ENCODE measurements at places on chromosomes 5 and 9.
A peak's percentile ranks its signal among the peaks of the same experiment; 100 is the strongest.

DNA sequence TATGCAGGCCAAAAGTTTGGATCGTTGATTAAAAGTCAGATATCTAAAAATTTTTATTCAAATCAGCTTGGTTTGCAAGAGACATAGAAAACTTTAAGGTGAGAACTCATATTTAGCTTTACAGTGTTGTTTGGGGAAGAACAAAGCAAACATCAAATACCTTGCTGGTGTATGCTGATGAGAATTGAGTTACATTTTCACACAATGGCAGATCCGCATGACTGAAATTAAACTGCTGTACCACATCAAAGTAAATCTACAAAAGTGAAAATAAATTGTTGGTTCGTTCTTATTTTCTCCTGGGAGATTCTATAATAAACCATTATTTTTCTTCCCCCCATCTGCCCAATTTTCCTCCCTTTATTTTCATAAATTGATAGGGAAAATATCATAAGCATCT lies 198.2 kb upstream of the PCSK5 start:
- DNase-seq = no peak

DNA sequence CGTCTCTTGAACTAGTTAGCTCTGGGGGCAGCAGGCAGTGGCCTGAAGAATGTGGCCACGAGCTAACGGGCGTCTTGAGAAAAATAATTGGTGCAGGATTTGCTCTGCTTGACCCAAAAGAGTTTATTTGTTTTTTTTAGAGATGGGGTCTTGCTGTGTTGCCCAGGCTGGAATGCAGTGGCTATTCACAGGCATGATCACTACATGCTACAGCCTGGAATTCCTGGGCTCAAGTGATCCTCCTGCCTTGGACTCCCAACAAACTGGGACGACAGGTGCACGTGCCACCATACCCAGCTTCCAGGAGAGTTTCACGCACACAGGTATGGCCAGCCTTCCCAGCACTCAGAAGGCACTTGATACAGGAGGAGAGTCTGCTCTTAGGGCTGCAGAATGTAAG lies 203.8 kb downstream of the MLLT3 start:
- no peak for DNase-seq

DNA sequence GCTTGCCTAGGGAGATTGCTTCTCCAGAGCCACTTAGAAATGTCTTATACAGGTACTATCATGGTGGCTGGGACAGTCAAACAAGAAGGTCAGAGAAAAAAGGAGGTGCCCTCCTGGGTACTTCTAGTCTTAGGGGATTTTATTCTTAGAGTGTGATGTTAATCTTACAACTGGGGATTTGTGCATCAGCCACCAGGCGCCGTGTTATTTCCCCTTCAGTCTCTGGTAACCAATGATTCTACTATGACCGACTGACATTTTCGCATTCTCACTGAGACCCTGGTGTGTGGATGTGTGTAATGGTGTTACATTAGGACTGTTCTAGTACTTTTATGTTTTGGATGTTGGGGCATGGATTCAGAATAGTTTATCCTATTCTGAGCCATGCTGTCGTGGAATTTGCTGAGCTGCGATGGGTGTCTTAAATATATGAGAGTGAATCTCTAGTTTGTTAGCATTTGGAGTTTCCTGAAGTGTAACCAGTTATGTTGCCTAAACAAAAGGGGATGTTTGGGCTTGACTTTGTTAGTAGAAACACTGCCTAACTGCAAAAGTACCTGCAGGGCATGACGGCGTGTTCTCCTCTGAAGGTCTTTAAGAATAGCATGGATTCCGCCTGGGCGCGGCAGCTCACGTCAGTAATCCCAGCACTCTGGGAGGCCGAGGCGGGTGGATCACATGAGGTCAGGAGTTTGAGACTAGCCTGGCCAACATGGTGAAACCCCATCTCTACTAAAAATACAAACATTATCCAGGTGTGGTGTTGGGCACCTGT lies 175.2 kb upstream of the DAP start:
- DNase-seq = no peak

DNA sequence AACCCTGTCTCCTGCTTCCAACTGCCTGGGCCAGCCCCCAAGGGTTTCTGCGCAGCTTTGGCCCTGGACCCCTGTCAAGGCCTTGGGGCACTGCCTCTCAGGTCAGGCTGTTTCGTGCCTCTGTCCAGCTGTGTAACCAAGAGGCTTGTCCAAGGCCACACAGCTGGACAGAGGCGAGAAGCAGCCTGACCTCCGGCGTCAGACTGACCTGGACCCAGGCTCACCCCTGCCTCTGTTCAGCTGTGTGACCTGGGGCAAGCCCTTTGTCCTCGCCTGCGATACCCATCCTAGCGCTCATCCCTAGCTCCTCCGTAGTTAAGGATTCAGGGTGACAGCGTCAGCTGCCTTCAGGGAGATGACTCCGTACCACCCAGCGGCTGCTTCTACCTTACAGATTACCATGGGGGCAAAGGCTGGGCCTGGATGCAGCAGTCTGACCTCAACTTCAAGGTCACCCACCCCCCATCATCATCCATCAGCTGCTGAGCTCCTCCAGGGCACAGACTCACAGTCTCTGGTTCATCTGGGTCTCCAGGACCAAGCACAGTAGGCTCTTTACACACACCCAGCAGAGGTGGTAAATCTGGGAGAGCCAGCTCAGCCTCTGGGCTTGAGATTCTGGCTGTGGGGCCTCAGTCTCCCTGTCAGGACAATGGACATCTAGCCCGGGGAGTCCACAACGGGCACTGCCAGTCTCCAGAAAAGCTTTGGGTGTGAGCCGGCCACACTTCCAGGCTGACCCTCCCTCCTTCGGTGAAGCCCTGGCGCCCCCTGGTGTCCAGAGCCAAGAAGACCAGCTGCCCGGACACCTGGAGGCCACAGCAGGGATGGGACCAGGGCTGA lies 7.9 kb downstream of the AK1 start:
- DNase-seq = peak; percentile 92

DNA sequence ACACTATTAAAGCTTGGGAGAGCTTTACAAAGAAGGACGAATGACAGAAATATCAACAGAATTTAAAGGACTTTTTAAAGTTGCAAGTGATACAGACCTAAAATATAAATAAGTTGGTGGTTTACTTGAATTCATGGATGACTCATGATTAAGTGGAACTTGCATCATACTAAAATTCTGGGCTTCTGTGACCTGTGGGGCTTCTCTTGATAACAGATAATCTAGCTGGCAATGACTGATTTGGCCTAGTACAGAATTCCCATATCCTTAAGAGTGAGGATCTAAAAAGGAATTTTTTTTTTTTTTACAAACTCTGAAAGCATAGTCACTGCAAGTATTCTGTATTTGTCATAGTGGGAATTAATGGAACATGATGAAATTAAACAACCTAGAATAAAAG lies 543.7 kb upstream of the SGCD start:
- no peak for DNase-seq

- DNase-seq = no peak
Measured at GRCh38 chr9:80664327-80665210, 1024.8 kb downstream of the TLE1 start.

DNA sequence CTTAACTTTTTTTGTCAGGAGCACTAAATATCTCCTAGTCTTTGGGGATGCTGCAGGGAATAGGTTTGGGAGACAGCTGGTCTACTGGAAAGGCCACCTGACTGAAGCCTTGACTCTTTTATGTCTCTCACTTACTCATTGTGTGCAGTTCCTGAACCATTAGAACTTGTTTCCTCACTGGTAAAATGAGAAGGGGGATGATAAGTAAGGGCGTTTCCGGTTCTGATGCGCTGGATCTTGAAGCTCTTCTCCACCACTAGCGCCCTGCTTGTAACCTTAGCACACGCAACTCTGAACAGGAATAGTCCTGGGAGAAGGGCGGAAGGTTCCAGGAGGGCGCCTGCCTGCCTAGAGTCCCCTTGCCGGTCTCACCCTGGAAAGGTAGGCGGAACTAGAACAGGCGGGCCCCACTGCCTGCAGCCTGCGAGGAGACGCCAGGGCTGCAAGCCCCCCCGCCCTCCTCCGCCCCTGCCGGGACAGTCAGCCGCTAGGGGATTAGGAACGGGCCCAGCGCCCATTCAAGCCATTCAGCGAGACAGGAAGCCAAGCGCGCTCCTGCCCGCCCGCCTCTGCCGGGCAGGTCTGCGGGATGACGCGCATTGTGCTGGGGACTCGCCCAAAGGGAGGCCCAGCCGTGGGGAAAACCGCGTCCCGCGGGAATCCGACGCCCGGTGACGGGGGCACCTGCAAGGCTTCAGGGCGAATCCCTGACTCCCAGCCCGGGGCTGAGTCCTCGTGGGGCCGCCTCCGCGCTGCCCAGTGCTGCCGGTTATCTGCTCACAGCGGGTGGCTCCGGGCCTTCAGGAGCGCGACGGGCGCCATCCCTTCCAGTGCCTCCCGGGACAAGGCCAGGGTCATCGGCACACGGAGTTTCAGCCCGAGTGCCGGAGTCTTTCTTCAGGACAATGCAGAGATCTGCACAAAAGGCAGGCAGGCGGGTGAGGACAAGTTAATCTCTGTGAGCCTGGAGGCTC lies 44.0 kb upstream of the XPA start:
- DNase-seq = no peak

DNA sequence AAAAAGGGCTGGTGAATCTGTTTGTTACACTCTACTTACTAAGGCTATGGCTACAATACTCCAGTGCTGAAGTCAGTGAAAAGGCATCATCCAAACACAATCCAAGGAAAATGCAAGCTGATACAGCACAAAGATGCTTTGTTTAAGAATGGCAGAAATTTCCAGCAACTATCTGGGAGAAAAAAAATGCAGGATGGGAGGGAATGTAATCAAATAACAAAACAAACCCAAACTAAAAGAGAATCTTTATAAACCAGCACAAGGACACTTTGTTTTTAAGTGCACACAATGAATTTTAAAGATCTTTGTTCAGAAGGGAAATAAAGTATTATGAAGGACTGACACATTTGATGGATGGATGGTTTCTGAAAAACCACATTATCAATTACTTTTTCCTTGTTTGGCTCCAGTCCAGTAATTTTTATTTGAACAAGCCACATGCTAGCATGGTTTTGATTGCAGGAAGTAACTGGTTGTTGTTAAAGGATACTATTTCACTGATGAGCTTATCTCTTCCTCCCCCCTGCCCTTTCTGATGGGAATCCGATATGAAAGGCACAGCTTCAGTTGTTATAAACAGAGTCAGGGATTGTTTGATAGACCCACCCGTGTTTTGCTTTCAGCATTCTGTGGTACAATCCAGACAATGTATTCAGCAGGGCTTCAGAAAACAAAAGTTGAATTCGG lies 12.1 kb upstream of the TLE4 start:
- DNase-seq = no peak

- DNase-seq = peak; percentile 34
Measured at GRCh38 chr9:86708918-86709835, 238.1 kb downstream of the GAS1 start.

DNA sequence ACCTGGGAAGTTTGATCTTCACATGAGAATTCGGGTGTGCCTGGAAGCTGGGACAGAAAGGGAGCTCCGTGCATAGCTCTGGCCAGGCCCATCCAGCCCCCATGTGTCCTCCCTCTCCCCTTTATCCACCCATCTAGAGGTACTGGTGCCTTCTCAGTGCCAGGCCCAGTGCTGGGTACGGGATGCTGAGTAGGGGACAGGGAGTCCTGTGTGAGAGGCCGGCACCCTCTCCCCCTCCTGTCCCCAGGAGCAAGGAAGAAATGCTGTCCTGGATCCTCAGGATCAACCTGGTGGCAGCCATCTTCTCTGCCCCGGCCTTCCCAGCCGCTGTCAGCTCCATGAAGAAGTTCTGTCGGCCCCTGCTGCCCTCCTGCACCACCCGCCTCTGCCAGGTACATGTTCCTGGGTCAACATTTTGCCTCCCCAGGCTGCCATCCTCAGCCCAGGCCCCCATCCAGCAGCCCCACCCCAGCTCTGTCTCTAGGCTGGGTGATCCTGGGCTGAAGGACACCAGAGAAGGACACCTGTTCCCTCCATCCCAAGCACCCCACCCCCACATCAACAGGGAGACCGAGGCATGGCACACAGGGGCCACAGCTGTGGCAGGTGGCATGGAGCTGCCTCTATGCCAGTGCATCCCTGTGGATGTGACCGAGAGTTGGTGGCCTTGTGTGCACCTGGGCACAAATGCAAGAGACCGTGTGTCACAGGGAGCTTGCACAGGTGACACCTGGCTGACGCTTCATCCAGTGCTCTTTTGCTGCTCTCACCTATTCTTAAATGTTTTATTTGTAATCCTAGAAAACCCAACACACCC lies 43.0 kb downstream of the PSD2 start:
- no peak for DNase-seq

DNA sequence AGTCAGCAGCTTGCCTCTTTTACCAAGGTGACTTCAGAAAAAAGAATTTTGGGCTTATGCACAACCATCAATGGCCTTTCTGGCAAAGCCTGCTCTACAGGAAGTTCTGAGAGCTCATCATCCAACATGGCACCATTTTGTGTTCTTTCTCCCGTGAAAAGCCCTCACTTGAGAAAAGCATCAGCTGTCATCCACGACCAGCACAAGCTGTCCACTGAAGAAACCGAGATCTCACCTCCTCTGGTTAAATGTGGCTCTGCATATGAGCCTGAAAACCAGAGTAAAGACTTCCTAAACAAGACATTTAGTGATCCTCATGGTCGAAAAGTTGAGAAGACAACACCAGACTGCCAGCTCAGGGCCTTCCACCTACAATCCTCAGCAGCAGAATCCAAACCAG lies 111.2 kb downstream of the SNCAIP start:
- no peak for DNase-seq

- no peak for DNase-seq
Measured at GRCh38 chr5:32514806-32515205, 70.3 kb upstream of the ZFR start.

DNA sequence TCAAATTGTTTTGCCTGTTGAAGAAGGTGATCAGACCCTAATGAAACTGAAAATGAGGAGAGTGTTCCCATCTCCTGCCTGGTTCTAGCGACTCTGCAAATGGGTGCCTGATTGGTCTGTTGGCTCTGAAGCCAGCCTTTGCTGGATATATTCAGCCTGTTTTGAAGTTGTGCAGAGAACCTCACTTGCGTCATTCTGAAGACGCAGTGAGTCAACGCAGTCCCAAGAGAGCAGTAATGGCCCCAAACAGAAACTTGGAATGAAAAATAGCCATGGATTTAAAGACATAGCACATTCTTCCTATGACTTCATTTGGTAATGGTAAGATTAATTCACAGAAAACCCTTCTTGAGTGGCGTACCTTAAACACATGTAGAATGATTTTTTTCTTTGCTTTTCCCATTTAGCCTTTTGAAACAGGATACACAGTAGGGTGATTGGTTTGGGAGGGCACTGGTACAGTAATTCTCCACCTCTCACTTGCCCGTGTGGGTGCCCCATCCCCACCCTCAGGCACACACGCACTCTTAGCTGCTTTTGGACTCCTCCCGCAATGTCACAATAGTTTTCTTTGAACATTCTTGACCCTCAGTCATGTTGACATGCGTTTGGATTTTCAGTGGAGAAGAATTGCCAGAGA lies 54.1 kb upstream of the ABL1 start:
- DNase-seq = no peak

- peak; percentile 48 for DNase-seq
Measured at GRCh38 chr9:110049699-110050450, 158.1 kb downstream of the C9orf152 start.

DNA sequence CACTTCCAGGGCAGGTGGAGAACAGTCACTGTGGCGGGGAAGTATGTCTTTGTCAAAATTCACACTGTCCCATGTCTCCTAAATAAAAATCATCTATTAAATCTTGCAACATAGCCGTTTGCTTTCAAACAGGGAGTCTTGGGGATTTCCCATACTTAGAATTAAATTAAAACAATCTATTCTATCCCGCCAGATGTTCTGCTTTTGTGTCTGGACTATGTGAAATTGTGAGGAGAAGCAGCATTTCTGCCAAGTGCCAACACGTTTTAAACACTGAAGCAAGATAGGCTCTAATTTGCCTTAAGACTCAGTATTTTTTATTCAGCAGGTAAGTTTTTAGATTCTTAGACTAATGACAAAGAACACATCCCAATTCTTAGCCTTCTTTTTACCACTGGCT lies 73.7 kb downstream of the SPATA31C2 start:
- DNase-seq = no peak

Measured in Karpas-422 (cell line).